ENCODE measurements at places on chromosomes 5 and 9.
A peak's percentile ranks its signal among the peaks of the same experiment; 100 is the strongest.

DNA sequence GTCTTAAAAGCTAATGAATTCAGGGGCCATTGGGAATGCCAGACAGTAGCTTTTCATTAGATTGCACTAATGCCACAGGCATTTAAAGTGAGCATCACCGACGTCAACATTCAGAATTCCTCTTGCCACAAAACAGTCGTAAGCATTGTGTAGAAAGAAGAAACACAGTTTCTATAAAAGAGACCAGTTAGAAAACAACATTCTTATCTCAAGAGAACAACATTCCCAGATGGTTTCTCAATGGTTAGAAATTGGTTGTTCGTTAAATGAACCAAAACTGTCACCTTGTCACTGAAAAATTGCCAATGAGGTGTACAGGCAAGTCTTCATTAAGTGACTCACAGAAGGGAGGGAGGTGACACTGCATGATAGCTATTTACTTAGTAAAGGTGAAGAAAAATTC is 401.6 kb upstream of the PRR16 start:
- DNase-seq = no peak

DNA sequence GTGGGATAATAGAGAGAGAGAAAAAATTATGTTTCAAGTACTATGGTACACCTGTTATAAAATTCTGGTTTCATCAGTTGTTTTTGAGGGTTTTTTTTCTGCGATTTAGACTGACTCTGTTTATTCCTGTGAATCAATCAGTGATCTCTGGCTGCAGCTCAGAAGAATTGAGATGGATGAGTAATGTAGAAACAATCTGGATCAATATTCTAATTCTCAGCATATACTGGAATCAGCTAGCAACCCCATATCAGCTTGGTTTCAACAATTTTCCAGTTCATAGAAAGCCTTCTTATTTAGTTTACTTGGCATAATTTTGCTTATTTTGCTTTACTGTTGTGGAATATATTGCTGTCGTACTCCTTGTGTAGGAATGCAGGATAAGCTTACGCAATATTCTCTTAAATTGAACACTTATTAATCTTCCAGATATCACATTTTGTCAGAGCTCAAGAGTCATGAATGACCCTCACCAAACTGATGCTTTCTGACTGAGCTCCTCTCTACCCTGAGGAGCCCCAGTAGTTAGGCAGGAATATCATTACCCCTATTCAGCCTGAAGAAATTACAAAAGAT is 42.9 kb downstream of the SHC3 start:
- no peak for DNase-seq

GRCh38 chr9:76572151-76572550 is 113.2 kb downstream of the GCNT1 start:
- DNase-seq = no peak

GRCh38 chr9:14451949-14452348 is 138.0 kb upstream of the NFIB start:
- no peak for DNase-seq

GRCh38 chr5:61069150-61069549 is 93.1 kb downstream of the SMIM15 start:
- DNase-seq = no peak

DNA sequence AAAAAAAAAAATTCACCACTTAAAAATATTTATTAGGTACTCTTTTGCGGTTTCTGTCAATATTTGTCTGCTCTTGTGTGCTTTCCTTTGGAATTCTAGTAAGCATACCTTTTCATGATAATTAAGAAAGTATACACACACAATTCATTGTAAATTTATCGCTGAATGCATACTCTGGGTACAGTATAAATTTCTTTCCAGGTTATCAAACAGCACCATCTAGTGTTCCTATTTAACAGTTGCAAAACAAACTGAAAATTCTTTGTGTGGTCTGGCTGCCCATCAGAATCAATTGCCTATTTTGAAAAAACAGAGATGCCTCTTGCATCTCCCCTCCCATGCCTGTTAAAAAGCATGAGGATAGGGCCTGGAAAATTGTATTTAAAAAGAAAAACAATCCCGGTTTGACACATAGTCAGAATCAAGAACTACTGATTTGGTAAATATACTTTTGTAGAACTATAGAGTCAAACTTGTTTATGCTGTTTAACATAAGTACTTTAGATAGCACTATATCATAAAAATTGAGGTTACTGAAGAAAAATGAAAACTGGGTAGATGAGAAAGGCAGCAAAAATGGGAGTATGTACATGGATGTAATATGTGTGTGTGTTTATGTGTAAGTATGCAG is 16.2 kb downstream of the PGGT1B start:
- peak; percentile 10 for DNase-seq

DNA sequence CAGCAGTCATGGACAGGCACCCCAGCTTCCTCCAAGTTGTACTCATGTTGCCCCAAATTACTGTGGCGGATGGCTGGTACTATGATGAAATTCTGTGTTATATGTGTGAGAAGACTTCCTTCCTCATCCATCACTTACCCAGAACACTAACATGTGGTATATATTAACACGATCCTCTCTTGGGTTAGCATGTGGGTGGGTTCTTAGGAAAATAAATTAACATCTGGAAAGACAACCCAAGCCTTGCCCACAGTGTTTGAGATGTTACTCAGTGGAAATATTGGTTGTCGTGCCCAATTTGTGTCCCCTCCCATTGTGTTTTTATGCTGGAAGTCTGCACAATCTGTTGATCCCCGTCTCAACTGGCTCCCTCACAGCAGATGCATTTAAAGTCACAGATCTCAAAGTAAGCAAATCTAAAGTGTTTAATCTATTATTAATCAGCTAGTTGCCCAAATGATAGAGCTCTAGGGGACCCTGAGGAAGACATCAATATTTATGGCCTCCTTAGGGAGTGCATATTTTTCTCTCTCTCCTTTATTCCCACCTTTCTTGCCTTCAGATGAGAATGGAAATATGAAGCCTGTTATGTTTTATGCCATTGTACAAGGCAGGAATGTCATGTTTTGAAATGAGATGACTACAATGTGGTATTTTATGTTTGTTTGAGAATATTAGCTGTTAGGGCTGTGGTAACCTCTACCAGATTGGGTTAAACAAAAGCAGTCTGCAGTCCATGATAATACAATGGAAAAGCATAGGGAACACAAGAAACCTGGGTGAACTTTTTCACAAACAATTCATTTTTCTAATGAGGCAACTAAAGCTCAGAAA is 93.9 kb downstream of the GRIA1 start:
- DNase-seq = no peak

- no peak for DNase-seq
Measured at GRCh38 chr9:121439711-121440664, 59.7 kb downstream of the GGTA1 start.

DNA sequence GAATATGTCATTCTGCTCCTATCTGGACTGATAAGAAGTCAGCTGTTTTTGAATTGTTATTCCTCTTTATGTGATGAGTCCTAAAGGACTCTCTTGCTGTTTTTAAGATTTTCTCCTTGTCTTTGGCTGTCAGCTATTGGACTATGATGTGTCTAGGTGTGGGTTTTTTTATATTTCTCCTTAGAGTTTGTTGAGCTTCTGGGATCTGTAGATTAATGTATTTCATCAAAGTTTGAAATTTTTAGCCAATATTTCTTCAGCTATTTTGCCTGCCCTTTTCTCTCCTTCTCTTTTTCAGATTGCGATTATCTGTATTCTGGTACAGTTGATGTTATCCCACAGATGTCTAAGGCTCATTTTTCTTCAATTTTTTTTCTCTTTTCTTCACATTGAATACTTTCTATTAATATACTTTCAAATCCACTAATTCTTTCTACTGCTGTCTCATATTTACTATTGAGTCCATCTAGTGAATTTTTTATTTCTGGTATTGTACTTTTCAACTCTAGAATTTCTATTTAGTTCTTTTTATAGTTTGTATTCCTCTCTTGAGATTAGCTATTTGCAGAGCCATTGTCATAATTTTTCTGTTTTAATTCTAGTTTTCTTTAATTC is 31.1 kb downstream of the RPS23 start:
- no peak for DNase-seq

DNA sequence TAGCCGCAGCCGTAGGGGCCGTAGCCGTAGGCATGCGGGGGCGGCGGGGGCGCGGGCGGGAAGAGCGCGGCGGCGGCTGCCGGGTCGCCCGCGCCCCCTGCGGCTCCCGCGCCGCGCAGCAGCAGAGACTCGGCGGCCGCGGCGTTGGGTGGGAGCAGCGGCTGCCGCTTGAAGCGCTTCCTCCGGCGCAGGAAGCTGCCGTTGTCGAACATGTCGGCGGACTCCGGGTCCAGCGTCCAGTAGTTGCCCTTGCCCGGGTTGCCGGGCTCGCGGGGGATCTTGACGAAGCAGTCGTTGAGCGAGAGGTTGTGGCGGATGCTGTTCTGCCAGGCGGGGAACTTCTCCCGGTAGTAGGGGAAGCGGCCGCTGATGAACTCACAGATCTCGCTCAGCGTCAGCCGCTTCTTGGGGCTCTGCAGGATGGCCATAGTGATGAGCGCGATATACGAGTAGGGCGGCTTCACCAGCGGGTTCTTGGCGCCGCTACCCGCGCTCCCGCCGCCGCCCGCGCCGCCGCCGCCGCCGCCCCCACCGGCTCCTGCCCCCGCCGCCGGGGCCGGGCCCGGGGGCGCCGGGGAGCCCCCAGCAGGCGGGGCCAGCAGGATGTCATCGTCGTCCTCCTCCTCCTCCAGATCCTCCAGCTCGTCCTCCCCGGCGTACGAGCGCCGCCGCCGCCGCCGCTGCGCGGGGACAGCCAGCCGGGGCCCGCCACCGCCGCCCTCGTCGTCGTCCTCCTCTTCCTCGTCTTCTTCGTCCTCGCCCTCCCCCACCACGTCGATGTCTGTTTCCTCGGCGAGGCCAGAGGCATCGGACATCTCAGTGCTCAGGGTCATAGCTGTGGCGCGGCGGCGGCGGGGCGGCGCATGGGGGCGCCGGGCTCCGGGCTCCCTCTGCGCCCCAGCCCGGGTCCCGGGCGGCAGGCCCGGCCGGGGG is 781 bp downstream of the FOXD1 start:
- DNase-seq = no peak

DNA sequence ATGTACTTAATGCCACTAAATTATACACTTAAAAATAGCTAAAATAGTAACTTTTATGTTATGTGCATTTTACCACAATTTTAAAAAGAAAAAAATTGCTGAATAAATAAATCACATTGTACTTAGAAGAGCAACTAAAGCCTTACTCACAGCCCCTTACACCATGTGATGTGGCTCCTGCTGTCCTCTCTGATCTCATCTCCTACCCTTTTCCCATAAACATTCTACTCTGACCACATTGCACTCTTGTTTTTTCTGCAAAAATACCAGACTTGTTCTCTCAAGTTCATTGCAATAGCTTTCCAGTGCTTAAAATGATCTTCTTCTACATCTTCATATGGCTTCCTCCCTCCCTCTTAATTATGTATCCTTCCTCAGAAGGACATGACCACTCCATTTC is 268.4 kb downstream of the ELAVL2 start:
- no peak for DNase-seq

DNA sequence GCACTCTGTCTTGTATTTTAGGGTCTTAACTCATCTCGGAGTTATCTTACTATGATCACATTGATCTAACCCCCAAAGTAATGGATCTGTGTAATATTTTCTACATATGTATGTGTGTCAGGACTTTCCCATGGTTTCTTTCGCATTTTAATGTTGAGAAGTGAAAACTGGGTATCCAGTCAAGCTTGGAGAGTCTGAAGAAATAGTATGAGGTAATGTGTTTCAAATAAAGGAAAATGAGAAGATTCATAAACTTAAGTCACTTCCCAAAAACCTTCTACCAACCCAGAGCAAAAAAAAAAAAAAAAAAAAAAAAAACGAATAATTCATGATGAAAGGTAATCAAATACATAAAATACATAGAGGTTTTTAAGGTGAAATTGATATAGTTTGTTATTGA is 187.8 kb upstream of the VCAN start:
- DNase-seq = no peak

- no peak for DNase-seq
Measured at GRCh38 chr9:133779516-133780403, 41.6 kb upstream of the SARDH start.

GRCh38 chr9:87236546-87236945 is 261.1 kb upstream of the DAPK1 start:
- no peak for DNase-seq

DNA sequence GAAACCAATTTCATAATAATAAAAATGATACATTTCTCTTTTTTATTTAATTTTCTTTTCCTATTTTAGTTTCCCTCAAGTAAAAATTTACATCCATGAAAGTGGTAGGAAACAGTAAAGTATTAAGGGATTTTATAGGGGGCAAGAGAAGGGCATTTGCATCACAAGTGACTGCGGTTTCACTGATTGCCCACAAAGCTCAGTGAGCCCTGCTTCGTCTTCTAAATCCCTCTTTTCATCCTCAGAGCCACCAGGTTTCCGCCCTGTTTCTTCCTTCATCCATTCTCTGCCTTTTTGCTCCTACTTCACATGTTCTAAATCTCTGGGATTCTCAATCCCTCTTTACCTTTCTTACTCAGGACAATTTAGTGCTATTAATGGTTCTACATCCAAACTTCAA is 491.4 kb downstream of the LRRC70 start:
- no peak for DNase-seq

- no peak for DNase-seq
Measured at GRCh38 chr5:15933259-15934207, 246.1 kb downstream of the MARCHF11 start.

DNA sequence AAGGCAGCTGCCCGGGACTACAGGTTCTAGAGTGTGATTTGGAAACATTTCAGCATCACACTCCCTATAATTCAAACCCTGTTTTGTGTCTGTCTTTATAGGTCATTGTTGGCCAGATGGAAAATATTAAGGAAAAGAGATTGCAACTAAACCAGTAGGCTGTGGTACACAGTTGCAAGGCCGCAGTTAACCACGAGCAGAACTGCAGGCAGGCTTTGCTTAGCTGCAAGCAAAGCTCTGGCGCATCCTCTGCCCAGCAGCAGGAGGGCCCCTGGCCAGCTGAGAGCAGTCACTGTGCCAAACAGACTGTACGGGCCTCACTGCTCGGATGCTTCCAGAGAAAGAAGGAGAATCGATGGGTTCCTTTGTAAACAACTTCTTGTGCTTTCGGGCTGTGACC is 204.5 kb downstream of the DENND1A start:
- no peak for DNase-seq

DNA sequence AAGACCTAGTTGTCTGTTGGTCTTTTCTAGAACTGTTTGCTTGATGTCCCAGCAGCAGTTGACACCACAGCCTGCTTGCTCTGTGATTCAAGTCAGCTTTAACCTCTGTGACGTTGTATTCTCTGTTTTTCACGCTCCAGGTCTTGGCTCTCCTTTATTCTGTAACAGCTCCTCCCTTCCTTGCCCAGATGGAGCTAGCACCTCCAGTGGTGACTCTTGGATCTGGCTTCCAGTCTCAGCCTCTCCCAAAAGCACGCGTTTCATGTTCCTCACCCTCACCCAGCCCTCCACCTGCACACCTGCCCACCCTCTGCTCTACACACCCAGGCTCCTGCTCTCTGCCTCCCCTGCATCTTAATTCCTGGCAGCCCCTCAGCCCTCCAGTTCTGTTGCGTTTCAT is 50.6 kb downstream of the DMRT1 start:
- DNase-seq = no peak

GRCh38 chr5:108730617-108731340 is 16.9 kb upstream of the FER start:
- DNase-seq = no peak

GRCh38 chr9:127252410-127253318 is 11.9 kb upstream of the GARNL3 start:
- DNase-seq = no peak

GRCh38 chr9:75921391-75922127 is 31.1 kb downstream of the PCSK5 start:
- DNase-seq = no peak

- no peak for DNase-seq
Measured at GRCh38 chr9:133103183-133103986, 17.7 kb downstream of the RALGDS start.

GRCh38 chr9:75499812-75500211 is 390.7 kb upstream of the PCSK5 start:
- no peak for DNase-seq

All from amniotic stem cell (primary cell).